ENCODE measurements at places on chromosomes 11 and 22.

GRCh38 chr22:25663654-25664053, 78.3 kb upstream of the MYO18B start:
- peak; percentile 52 for DNase-seq

DNA sequence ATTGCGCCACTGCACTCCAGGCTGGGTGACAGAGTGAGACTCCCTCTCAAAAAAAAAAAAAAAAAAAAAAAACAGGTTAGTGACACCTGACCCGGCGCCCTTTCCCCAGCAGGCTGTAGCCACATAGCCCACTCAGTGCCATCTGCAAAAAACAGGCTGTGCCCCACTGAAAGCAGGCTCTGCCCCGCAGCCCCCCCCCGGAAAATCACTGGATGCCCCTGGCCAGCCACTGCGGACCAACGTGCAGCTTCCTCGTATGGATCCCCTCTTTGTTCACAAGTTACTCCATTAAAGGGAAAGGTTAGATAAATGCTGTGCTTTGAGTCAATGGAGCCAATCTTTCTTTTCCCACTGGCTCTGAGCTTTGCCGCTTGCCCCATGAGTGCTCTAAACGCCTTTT, 660.3 kb downstream of the TBC1D22A start:
- no peak for DNase-seq

DNA sequence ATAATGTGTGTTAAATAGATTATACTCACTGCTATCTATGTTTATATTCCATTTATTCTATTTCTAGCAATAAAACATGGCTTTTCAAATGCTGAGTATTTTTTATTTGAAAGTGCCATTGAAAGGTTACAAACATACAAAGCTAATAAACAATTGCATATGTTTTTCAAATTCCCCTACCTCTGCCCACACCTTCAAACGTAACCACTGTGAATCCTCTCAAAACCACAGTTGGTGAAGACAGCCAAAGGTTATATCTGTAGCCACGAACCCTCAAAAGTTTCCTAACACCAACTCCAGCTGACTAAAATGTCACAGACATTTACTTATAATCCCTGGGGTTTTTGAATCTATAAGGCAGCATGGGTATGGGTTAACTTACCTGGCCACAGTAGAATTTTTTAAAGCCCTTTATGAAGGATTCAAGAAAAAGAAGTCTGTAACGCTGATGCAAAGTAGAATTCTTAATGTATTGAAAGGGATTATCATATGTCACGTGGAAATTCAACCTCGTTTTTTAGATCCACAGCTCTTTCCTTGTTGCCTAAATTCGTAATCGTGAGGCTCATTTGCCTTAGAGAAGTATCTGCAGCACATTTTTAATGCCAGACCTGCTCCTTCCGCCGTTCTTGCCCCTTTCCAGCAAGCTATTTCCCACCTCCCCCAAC, 122.5 kb upstream of the ZC3H12C start:
- DNase-seq: no peak

- no peak for DNase-seq
Measured at GRCh38 chr11:57150454-57150917, 31.3 kb upstream of the LRRC55 start.

- DNase-seq: no peak
Measured at GRCh38 chr11:110805756-110806155, 93.5 kb upstream of the ARHGAP20 start.

Data from NCI-H146 (cell line).